ENCODE measurements at places on chromosomes 13 and 19.

- no peak for DNase-seq
Measured at GRCh38 chr19:4678881-4679790, 9.0 kb upstream of the MYDGF start.

DNA sequence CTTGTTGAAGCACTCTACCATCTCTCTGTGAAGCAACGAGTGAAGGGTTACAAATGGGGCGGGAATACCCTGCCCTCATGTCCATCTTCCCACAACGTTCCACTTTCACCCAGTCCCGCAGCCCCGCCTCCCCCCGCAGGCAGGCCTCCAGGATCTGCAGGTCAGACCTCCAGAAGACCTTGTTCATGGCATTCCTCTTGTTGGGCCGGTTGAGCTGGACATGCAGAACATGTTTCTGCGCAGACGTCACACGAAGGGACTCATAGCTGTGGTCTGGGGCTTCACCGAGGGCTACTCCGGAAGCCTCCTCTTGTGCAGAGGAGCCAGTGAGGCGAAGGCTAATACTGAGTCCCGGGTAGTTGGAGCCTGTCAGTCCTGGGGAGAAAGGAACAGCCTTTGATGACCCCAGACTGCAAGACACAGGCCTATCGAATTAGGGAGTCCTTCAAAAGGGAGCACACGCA, 420 bp downstream of the ECH1 start:
- no peak for DNase-seq

DNA sequence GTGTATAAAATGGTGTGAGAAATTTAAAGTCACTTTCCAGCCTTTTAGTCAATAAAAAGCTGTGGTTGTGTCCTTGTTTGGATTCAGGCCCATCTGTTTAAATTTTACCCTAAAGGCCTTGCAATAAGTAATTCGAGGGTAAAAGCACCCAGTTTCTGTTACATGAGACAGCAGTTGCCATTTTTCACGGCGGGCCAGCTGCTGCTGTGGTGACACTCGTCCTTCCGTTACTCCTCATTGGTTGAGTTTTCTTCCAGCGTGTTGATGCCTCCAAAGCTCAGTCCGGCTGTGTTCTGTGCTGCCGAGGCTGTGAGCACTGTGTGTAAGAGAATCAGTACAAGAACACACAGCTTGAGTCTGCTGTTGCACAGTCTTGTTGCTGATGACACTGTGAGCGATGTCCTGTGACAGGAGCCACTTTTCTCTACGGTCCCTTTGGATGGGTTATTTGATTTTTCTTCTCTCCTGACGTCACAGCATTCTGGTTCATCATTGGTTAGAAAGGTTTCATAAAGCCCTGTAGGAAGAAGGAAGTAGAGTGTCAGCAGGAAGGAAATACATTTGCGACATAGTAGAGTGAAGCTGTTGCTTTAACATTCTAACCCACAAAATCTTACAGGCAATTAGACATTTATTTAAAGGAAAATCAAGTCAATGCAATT, 602.5 kb upstream of the ARGLU1 start:
- DNase-seq: no peak

DNA sequence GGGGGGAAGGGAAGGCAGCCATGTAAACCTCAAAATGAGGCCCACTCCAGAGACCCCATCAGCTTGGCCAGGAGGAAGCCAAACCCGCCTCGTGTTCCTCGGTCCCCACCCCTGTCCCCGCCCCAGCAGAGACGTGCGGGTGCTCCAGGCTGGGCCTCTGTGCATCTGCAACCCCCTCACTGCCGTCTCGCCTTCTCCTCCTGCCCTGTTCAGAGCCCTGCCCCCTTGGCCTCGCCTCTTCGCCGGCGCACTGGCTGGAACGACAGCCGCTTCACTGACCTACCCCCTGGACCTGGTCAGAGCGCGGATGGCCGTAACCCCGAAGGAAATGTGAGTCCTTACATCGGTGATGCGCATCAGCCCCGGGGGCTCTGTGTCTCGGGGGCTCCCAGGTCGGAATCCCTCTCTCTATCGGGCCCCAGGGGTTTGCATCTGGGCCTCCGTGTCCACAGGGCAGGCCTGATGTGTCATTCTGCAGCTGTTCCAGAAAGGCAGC, 32.2 kb downstream of the TMEM161A start:
- no peak for DNase-seq

GRCh38 chr19:3042621-3043267, 13.7 kb upstream of the TLE2 start:
- no peak for DNase-seq

- DNase-seq: no peak
Measured at GRCh38 chr19:28224441-28224840, 988.5 kb downstream of the UQCRFS1 start.

DNA sequence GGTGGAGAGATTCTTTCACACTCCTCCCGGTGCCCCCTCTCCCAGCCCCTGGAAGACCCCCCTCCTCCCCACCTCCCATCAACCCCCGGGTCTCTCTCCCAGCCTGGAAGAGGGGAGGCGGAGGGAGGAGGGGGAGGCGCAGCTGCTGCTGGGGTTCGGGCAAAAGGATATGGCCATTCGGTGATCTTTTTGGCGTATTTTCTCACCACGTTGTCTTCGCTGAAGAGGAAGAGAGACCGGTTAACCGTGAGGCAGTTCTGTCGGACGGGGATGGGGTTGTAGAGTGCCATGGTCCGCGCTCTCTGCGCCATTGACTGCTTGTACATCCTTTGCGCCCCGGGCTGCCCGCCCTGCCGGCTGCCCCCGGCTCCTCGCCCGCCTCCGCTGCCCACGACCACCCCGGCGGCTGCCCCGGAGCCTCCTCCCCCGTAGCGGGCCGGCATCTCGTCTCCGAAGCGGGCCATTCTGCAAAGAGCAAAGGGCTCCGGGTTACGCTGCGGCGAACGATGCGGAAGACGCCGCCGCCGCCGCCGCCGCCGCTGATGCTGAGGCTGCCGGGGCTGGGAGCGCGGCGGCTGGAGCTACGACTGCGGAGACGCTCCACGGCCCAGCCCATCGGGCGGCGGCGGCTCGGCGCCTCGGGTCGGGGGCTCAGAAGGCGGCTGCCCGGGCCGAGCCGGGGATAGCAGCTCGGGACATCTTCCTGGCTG, 363 bp downstream of the CACNA1A start:
- DNase-seq: no peak
